ENCODE measurements at places on chromosomes 2 and 18.
A peak's percentile ranks its signal among the peaks of the same experiment; 100 is the strongest.

- no peak for DNase-seq
These were observed 47.5 kb upstream of the RIOK3 start for GRCh38 chr18:23405636-23406035.

DNA sequence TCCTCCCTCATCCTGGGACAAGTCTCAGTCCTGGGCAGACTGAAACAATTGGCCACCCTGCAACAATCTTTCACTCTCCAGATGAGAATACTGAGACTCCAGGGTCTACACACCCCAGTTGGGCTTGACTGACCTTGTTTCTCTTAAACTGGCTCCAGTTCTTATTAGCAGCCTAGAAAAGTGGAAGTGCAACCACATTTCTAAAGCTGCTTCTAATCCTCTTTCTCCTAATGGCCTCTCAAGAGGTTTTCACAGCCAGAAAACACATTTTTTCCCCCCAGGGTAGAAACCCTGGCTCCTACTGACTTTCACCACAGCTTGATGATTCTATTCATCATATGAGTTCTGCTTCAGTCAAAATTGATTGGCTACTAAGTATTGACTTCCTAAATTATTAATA is 45.8 kb downstream of the SLC4A5 start:
- no peak for DNase-seq

DNA sequence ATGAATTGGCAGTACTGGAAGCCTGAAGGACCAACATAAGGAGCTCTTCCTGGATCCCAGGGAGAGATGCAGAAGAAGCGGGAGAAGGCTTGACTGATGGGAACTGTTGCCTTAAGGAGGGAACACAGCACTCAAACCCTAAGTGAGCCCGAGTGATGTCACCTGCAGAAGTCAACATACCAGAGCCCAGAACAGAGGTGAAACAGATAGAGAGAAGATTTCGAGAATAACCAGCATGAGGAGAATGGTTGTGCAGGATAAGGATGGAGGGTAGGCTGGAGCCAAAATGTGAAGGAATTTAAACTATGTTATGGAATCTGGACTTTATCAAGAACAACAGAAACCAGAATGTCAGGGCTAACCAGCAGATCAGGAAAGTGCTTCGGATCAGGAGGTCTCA is 463.1 kb upstream of the DDX18 start:
- no peak for DNase-seq

DNA sequence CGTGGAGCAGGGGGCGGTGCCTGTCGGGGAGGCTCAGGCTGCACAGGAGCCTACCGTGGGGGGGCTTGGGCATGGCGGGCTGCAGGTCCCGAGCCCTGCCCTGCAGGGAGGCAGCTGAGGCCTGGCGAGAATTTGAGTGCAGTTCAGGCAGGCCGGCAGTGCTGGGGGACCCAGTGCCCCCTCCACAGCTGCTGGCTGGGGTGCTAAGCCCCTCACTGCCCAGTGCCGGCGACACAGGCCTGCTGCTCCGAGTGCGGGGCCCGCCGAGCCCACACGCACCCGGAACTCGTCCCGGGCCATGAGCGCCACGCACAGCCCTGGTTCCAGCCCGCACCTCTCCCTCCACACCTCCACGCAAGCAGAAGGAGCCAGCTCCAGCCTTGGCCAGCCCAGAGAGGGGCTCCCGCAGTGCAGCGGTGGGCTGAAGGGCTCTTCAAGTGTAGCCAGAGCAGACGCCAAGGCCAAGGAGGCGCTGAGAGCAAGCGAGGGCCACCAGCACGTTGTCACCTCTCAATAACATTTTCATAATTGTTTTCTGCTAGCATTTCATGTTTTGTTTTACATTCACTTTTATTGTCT is 1378.9 kb upstream of the CELF4 start:
- DNase-seq: no peak

GRCh38 chr18:33541316-33541715 is 36.7 kb upstream of the ASXL3 start:
- no peak for DNase-seq

- no peak for DNase-seq
These were observed 62.3 kb upstream of the ACYP2 start for GRCh38 chr2:54052825-54053718.

GRCh38 chr18:8868276-8868675 is 162.9 kb downstream of the MTCL1 start:
- DNase-seq: no peak

DNA sequence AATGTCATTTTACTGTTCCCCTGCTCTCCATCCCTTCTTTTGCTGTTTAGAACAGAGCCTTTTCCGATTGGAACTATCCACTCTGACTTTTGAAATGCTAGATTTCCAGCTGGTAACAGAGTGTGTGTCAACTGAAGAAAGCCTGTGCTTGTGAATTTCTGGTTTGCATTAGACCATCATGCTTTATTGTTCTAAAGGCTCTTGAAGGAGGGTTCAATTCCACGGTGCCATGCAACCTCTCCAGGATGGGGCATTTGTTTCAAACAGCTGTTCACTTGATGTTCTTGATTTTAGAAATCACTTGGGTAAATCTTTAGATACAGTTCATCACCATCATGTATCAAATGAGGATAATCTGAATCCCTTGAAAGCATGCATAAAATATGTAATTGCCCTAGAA is 156.7 kb downstream of the QPCT start:
- no peak for DNase-seq

- no peak for DNase-seq
These were observed 81.5 kb upstream of the PGAP1 start for GRCh38 chr2:197007716-197008628.

GRCh38 chr2:113370478-113371091 is 66.9 kb upstream of the ZNG1B start:
- DNase-seq: peak; percentile 60

- no peak for DNase-seq
These were observed 59.4 kb upstream of the HPCAL1 start for GRCh38 chr2:10242998-10243925.

DNA sequence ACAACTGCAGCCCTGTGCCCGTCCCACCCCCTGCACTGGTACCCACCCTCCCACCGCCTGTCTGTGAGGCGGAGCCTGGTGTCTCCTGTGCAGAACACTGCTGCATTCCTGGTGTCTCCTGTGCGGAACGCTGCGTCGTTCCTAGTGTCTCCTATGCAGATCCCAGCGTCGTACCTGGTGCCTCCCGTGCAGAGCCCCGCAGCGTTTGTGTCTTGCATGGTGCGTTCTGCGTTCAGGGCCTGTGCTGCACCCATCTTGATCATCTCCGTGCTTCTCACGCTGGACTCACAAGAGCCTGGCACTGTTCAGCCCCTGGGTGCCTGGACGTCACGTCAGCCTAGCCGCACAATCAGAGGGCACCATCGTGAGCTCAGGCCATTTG is 248.6 kb upstream of the SALL3 start:
- no peak for DNase-seq

GRCh38 chr2:79612999-79613398 is 100.1 kb downstream of the CTNNA2 start:
- DNase-seq: no peak

DNA sequence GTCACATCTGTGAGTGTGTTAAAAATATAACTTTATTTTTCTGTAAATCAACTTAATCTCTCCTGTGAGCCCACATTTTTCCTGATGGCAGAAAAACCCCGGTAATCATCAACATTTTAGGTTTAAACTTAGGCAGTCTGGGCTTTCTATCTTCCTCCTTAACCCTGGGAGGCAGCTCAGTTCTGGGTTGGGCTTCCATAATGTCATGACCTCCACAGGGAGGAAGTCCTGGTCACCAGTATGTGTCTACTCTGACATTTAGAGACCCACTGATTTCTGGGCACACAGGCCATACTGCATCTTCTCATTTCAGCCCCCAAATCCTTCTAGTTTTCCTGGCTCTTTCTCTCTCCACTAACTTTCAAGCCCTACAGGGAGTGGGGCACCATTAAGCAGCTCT is 181.2 kb downstream of the DYSF start:
- no peak for DNase-seq

- DNase-seq: no peak
These were observed 45.9 kb upstream of the AAK1 start for GRCh38 chr2:69689466-69689865.

DNA sequence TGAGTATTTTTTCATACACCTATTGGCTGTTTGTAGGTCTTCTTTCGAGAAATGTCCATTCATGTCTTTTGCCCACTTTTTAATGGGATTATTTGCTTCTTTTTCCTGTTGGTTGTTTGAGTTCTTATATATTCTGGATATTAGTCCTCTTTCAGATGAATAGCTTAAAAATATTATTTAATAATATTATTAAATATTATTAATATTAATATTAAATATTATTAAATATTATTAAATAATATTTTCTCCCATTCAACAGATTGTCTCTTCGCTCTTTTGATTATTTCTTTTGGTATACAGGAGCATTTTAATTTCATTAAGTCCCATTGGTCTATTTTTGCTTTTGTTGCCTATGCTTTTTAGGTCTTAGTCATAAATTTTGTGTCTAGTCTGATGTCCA is 361.9 kb downstream of the TSN start:
- no peak for DNase-seq

DNA sequence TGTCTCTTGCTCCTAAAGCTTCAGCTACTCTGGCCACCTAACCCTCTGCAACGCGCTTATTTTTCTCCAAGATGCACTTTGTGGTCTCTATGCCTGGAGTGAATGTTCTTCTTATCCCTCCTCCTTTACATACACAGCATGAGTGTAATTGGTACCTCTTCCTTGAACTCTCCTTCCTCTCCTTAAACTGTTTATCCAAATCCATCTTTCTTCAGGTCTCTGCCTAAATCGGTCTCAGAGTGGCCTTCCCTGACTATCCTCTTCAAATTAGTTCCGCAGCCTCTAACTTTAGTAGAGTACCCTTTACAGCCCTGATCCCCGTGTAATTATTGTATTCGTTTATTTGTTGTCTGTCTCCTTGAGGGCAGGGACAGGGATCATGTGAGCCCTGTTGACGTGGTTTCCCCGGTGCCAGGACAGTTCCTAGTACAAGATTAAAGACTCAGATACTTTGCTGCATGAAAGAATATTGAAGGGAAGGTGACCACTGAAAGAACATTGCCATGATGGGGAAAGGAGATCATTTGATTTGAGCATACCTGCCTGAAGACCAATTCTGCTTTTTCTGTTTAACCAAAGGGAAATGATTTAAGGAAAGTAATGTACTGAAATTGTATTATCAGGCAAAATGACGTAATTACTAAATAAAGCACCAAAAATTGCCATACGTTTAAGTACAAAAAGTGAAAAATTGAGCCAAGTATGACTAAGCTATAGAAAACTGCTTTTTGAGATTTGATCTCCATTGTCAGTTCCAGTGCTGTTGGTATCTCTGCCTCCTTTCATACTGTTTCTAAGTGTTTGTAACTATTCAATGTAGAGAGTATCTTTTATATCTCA is 1.2 kb downstream of the CNOT9 start:
- DNase-seq: no peak

DNA sequence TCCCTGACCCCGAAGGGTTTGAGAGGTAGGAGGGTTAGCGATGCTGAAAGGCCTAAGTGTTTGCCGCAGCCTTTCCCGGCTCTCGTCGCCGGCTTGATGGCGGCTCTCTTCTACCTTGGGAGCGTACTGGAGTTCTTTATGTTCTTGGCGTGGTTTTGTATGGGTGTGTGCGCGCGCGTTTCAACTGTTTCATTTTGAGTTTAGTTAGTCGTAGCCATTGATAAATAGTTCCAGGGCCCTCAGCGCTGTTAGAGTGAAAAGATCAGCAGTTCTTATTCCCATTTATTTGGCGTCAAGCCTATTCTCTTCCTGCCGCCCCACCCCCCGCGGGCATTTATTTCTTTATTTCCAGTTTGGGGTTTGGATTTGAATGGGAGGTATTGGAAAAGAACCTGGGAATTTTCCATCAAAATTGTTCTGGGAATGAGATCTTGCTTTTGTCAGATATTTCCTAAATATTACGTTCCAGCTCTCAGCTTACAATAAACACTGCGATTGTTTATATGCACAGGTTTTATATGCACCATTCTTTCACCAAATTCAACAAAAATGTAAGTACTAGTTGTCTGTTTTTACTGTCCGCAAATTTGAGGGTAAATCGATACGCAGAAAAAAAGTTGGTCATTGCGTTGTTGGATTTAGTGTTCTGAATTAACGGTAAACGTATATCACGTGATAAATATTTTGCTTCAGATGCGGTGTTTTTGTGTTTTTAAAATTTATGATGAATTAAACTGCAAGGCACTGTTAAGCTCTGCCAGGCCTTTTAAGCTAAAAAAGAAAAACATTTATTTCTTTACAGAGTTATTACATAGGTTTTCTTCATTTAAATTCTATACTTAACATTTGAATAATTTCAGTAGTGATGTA is 954 bp downstream of the CCNT2 start:
- no peak for DNase-seq

DNA sequence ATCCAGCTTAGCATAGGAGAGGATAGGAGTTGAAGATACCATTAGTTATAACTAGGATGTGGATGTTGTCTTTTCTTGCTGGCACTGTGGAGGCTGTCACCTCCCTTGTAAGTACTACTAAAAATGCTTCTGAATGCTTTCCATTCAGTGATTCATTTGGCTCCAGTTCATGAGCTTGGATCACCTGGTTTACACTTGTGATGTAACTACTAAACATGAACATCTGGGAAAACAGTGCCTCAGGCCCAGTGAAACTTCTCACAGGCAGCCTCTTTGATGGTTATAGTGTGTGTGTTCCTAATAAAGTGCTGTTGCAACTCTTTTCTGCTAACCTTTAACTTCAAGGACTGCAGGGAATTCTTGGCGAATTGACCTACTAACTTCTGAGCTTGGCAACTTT is 13.0 kb upstream of the SLC9A2 start:
- DNase-seq: no peak

DNA sequence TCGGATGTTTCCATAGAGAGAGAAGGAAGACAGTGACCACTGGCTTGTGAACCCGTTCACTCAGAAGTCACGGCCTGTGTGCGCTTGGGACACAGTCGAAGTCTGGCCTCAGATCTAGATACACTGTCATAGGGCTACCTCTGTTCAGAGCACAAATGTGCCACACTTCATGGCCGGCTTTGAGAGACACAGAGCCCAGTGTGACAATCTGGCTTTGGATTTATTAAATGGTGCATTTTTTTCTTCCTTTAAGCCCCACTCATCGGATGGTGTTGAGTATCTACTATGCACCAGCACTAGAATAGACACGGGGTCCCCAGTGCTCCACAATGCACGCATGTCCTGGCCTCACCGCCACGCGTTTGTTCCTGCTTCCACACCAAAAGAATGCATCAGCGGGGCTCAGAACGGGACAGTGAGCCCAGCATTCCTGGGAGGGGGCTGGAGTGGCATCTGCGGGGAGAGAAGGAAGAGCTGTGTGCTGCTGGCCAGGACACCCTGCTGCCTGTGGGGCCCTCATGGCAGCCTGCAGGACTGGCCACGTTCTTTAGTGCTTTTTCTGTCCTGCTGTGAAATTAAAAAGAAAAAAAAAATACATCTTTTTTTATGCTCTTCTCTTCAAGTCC is 738.9 kb upstream of the SALL3 start:
- no peak for DNase-seq

- DNase-seq: no peak
These were observed 33.1 kb downstream of the ADRA2B start for GRCh38 chr2:96083064-96083939.
